Bronchial epithelial cell (primary cell): ENCODE measurements at places on chromosomes 1 and 21. TPM values are rescaled to one million over a fixed set of nuclear protein-coding genes. Genes with fewer than 3 reads are reported as not detected.
A peak's percentile ranks its signal among the peaks of the same experiment; 100 is the strongest.

Gene AGT
- under 0.01 TPM in 1 of 2 replicates, not detected in the other for total RNA-seq

Gene INAVA
- total RNA-seq, result 28.7 and 39.7 TPM in 2 replicates

- DNase-seq, result no peak
Measured at GRCh38 chr1:214683621-214684020, 80.6 kb downstream of the CENPF start.

DNA sequence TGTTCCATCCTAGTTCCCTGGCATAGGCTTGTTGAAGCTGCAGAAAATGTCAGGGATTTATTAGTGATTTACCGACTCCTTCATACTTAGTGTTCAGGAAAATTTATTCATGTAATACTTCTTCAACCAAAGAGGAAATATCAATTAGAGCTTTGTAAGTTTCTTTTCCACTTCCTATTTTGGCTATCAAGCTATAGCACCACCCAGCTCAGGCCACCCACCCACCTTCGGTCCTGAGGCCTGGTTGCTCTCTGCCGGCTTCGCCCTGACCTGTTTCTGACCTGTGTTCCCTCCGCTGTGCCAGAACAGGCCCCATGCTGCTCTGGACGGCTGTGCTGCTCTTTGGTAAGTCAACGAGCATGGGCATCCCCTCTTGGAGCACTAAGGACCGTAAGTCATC, at the start of gene FCRL6:
FCRL6 (plus strand) TSS at position 250 of the 400 bp plus-strand sequence; CDS start at position 315, 65 bp downstream.
- no peak for DNase-seq

DNA sequence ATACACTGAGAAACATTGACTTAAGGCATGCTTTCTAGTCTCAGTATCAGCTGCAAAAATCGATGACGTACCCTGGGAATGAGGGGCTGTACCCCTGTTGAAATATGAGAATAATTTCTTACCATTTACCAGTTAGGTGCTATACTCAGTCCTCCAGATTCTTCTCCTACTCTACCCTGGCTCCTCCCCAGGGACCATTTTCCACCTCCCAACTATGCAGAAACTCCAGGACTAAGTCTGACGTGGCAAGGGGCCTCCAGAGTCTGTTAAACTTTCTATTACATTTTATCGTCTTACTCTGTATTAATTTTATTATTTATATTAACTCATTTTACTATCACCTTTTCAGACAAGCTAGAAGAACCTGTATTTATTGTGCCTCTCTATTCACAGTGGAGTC, 124.3 kb downstream of the CYYR1 start:
- DNase-seq, result peak; percentile 76

DNA sequence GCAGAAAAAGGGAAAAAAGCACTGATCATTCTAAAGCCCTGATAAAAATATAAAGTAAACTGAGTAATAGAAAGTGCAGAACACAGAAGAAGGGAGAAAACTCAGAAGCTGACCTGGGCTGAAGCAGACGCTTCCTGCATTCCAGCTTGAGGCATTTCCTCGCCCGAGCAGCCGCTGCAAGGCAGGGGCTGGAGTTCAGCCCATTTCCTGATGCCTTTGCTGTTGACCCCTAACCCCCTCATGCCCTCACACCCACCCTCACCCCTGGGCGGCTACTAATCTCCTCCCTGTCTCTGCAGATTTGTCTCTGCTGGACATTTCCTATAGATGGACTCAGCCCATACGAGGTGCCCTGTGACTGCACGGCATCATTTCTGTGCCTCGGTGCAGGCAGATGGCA, 227.8 kb downstream of the NPHP4 start:
- DNase-seq, result no peak
